ENCODE measurements at places on chromosomes 12 and 14. TPM values are rescaled to one million over a fixed set of nuclear protein-coding genes. Genes with fewer than 3 reads are reported as not detected.

Gene RSRC2
- total RNA-seq = 141 TPM

Gene KLHDC1
- total RNA-seq = 13.6 TPM

- DNase-seq = no peak
Measured at GRCh38 chr12:96186607-96187301, 7.4 kb upstream of the ELK3 start.

DNA sequence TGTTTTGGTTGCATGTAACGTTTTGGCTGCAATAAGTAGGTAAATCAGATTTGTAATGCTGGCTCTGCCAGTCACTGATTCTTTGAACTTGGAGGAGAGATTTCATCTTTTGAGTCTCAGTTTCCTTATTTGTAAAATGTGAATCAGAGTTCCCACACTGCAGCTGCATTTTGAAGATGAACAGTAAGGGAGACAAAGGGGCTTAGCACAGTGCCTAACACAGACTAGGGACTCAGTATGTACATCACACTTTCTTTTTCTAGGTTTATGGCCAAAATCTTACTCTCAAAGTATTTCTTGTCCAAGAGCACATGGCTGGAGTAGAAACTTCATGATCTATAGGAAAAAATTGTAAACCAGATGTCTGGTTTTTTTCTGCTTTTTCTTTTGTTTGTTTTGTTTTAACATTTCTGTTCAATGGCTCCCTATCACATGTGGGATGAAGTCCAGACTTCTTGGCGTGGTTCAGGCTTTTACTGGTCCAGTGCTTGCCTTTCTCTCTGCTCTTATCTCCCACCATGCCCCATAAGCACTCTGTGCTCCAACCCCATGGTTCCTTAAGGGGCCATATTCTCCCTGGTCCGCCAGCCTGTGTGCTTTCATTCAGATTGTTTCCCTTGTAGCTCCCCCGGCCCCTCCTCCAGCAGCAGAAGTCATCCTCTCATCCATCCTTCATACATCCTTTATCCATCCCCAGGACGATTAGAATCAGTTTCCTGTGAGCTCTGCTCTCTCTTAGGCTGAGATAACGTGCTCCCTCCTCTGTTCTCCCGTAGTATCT, 58.0 kb downstream of the SYNE2 start:
- no peak for DNase-seq

DNA sequence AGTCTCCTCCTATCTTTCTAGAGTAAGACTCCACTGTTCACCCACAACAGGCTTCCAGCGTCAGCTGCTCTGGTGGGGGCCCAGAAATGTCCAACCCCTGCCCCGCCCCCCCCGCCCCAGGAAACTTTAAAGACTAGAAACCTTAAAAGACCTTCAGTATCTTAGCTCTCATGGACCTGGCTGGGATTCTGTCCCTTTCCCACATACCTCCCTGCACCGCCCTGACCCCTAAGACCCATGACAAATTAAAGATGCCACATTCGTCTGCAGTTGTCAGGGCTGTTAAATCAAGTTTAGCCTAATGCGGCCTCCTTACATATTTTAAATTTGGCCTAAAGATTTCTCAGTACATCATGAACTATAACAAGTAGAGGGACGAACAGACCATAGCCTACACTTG, 10.0 kb upstream of the SERPINA10 start:
- no peak for DNase-seq
